ENCODE measurements at places on chromosomes 12 and 14. TPM values are rescaled to one million over a fixed set of nuclear protein-coding genes. Genes with fewer than 3 reads are reported as not detected.

DNA sequence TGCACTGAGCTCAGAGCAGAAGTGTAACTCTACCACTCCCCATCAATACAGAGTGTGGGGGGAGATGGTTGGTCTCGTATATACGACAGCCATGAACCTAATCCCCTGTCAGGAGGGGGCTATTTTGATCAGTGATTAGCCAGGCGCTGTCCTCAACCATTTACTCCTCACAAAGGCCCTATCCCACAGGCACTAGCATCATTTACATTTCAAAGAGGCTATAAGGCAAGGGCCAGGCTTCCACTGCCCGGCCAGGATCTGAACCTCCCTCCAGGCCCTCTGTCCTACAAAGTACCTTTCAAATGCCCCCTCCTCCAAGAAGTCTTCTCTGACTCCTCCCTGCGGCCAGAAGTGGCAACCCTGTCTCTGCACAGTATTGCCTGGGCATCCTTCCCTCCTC is 74.7 kb downstream of the ITPK1 start:
- no peak for DNase-seq

DNA sequence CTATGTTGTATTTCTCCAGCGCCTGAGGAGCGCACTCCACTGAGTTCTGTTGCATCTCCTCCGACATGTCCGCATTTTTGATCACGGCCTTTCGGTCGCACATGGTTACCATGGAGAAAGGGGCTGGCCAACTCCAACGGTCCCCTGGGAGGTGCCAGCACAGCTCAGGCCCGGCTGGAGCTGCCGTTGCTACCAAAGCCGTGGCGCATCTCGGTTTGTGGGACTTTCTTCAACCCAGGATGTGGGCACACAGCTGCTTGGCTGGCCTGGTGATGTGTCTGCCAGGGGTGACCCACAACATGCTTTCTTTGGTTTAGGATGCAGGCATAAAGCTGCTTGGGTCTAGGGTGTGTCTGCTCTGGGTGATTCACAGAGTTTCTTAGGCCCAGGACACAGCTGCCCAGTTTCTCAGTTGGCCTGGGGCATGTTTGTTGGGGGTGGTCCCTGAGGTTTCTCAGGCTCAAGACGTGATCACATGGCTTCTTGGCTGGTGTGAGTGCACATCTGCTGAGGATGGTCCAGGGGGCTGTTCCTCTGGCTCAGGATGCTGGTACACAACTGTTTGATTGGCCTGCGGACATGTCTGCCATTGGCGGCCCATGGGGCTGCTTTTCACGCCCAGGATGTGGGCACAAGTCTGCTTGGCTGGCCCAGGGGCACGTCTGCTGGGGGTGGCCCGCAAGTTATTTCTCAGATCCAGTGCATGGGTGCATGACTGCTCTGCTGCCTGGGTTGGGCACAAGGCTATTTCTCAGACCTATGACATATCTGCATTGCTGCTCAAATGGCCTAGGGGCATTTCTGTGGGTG is 25.9 kb upstream of the GTF2A1 start:
- no peak for DNase-seq

GPR68 gene
- polyA plus RNA-seq = 3.2 TPM

NUP37 gene
- polyA plus RNA-seq = 28.3 TPM
